ENCODE measurements at places on chromosomes 2 and 18.

GRCh38 chr2:221109552-221109951 lies 462.6 kb downstream of the EPHA4 start:
- no peak for DNase-seq

DNA sequence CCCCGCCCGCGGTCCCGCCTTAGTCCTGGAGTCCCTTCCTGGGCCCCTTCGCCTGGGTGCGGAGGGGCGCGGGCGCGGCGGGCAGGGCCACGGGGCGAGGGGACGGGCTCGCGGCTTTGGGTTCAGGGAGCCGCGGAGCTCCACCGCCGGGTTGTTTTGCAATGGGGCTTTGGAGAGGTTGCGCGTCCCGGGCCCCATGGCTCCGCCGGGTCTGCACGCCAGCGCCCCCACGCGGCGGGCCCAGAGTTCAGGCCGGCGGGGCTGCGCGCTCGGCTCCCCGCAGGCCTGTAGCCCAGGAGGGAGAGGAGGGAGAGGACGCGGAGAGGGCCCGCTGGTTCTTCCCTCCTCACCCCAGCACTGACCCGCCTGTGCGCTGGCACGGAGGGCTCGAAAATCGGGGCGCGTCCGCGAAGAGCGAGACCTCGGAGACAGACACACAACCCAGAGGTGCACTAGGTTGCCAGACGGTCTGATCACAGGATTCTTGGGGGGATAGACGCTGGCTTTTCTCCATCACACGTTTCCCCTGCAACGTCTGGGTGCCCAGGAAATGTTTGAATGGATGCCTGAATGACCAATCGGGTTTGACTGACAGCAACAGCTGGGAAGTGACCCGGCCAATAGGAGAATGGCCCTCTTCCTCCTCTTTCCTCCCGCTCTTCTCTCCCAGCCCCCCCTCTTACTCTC lies 4.9 kb upstream of the SIX2 start:
- no peak for DNase-seq

DNA sequence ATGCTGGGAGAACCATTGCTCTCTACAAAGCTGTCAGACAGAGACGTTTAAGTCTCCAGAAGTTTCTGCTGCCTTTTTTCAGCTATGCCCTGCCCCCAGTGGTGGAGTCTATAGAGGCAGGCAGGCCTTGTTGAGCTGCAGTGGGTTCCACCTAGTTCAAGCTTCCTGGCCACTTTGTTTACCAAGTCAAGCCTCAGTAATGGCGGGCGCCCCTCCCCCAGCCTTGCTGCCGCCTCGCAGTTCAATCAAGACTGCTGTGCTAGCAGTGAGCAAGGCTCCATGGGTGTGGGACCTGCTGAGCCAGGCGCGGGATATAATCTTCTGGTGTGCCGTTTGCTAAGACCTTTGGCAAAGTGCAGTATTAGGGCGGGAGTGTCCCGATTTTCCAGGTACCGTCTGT lies 52.7 kb upstream of the SCYGR2 start:
- DNase-seq = no peak

DNA sequence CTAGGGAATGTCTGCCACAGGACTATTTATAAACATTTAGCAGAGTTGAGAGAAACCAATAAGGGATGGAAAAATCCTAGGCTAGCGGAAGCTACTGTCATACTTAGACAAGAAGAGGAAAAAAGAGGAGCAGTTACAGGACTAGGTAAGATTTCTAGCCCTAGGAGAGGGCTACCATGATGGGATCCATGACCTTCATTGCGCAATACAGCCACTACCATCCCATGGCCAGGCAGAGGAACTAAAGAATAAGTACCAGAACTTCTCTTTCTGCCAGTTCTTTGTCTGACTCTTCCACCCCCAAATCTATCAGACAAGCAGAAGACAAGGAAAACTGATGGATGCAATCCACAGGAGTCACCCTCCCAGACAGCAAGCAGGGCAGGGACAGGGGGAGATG lies 417.0 kb upstream of the CHST9 start:
- DNase-seq = no peak

GRCh38 chr18:79753391-79753851 lies 44.3 kb upstream of the KCNG2 start:
- no peak for DNase-seq

DNA sequence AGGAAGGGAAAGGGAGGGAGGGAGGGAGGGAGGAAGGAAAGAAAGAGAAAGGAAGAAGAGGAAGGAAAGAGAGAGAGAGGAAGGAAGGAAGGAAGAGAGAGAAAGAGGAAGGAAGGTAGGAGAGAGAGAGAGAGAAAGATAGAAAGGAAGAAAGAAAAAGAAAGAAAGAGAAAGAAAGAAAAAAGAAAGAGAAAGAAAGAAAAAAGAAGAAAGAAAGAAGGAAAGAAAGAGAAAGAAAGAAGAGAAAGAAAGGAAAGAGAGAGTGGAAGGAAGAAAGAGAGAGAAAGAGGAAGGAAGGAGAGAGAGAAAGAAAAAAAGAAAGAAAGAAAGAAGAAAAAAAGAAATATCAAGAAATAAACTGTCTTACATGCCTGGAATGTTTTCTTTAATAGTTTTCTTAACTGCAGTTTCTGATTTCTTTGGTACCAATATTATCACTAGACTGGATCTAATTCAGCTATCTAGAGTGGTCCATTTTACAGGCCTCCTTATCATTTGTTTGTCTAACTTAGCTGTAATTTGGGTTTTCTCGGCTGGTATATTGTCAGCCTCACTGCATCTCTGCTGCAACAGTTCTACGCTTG lies 59.6 kb upstream of the MBOAT2 start:
- DNase-seq = no peak

GRCh38 chr2:190636361-190636760 lies 12.5 kb upstream of the NAB1 start:
- no peak for DNase-seq

DNA sequence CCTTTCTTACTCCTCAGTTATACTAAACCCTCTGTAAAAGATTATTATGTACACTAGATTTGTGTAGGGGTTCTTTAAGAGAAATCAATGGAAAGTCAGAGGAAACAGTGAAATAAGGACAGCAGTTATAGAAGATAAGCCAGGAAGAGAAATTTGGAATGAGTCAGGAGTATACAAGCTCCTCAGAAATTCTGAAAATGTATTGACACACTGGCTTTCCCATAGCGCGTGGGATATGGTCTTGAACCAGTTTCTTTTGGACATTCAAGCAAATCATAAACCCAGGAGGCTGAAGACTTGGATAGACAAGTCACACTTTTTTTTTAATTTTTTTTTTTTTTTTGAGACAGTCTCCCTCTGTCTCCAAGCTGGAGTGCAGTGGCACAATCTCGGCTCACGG lies 316.1 kb upstream of the MMADHC start:
- DNase-seq = no peak

DNA sequence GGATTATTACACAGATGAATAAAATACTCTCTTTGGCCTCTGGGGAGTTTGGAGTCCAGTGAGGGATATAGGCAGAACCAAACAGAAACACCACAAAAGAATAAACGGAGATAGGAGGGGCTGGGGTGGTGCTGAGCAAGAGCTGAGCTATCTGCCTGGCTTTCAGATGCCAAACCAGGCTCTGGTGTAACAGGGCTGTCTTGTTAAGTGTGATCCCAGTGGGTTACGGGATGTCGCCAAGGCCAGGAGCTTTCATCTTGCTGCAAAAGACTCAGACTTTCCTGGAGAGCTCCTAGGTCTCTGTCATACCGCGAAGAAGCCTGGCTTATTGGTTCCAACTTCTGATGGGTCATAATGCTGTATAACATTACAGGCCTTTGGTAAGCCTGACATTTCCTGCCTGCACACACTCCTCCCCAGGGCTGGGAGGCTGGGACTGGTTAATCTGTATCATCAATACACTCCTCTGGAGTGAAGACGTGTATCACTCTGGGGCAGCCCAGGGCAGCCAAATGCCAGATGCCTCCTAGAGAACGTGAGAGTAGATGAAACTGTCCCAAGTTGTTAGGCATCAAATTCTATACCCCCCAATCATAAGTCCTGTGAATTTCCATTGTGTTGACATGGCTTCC lies 60.5 kb downstream of the STPG4 start:
- no peak for DNase-seq

- DNase-seq = no peak
Observed at GRCh38 chr18:339200-339599, 71.4 kb upstream of the THOC1 start.

- no peak for DNase-seq
Observed at GRCh38 chr18:78622907-78623541, 356.6 kb upstream of the SALL3 start.
